ENCODE measurements at places on chromosomes 12 and 14.

DNA sequence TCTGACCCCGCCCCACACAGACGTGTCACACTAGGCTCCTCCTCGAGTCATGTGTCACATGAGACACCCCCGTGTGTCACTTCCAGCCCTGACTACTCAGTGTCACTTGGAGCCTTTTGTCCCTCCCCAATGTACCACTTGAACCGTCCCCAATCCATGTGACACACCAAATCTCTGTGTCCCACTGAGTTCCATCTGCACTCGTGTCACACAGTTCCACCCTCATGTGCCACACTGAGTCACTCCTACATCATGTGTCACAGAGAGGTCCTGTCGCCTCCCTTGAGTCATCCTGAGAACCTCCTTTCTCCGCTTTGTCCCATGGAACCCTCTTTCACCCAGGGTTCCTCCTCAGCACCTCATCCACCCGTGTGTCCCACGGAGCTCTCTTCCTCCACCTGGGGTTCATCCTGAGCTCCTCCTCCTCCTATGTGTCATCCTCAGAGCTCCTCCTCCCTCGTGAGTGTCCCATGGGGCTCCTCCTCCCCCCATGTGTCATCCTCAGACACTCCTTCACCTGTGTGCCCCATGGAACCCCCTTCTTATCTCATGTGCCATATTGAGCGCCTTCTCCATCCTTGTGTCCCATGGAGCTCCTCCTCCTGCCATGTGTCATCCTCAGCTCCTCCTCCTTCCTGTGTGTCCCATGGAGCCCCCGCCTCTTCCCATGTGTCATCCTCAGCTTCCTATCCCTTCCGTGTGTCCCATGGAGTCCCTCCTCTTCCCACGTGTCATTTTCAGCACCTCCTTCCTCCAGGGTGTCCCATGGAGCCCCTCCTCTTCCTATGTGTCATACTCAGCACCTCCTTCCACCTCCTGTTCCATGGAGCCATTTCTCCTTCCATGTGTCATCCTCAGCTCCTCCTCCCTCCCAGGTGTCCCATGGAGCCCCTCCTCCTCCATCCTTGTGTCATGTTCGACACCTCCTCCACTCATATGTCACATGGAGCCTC lies 32.0 kb downstream of the RTL1 start:
- no peak for DNase-seq

GRCh38 chr14:103530390-103530789 lies 1.4 kb downstream of the TRMT61A start:
- DNase-seq: no peak

- peak; percentile 61 for DNase-seq
Measured at GRCh38 chr14:35534208-35534872, 376 bp downstream of the INSM2 start.

DNA sequence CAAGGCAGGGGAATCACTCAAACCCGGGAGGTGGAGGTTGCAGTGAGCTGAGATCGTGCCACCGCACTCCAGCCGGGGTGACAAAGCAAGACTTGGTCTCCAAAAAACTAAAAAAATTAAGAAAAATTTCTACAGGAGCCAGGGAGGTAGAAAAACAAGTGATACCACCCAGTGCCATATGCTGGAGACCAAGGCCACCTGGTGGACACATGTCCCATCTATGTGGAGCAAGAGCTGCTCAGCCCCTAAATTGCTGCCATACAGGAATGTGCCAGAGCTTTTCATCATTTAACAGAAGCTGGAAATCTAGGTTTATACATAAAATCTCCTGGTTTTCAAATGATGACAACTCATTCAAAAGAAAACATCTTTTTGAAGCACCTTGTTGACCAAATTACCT lies 61.4 kb upstream of the ELK3 start:
- DNase-seq: peak; percentile 12

DNA sequence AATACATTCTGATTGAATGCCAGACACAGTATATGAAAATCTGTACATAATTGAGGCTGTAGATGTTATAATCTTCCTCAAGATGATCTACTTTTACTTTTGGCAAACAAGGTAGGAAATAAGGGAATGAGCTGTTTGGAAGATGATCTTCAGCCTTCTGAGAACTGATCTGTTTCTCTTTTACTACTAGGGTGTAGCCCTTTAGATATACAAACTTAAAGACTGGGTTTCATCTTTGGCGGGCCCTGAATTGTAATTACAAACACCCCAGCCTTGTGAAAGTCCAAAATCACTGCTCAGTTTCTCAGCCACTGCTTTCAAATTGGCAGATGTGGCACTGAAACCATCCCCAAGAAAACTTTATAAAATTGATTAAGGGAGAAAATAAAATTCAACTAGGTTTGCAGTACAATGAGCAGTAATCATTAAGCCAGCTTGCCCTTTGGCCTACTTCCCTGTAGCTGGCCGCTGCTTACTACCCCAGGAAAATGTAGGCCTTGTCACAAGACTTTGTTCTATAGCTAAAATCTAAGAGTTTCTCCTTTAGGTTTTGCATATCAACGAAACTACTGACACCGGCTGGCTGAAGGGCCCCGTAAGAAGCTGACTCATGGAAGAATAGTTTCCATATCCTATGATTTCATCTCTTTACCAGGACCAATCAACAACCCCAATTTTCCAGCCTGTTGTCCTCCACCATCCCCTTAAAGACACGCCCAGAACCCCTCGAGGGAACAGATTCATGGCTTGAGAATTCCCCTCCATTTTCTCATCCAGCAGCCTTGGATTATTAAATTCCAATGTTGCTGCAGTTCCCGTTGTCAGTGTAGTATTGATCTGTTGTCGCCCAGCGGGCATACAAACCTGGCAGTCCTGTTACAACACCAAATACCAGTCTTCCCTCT lies 210.8 kb downstream of the PCNX1 start:
- no peak for DNase-seq

- DNase-seq: no peak
Measured at GRCh38 chr12:132517740-132518100, 27.8 kb downstream of the FBRSL1 start.

DNA sequence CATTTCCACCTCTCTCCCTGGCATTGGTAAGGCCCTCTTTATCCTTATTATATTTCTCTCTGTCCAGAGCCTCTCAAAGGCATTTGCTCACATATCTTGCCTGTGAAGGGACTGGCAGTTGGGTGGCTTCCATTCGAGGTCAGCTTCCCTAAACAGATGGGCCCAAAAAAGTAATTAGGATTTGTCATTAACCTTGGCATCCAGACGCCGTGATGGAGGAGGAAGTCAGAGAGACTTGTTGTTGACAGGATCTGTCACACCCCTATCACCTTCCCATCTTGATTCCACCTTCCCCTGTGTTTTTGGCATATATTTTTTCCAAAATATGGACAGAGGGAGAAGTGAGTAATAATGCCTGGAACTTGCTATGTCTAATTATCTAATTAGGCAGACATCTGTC lies 54.0 kb upstream of the OAS1 start:
- no peak for DNase-seq

DNA sequence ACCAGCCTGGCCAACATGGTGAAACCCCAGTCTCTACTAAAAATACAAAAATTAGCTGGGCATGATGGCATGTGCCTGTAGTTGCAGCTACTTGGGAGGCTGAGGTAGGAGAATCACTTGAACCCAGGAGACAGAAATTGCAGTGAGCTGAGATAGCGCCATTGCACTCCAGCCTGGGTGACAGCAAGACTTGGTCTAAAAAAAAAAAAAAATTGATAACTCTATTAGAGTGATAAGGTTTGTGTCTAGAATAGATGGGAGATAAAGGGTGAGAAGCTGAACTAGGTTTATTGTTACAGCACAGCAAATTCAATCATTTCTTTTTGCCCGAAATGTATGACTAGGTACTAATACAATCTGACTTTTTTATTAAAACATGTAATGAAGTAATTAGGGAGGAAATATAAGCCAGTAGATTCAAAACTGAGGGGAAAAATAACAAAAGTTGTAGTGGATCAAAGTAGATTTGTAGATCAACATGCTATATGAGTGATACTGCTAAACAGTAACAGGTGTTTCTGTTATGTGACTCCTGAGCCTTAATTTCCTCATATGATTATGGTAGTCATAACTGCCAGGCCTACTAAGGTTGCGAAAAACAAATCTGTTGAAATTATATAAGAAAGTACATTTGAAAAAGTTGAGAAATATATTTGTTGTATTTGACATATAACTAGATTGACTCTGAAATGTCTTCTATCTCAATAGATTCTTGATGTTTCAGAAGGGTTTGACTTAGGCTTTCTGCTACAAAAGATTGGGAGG lies 83.6 kb downstream of the WNK1 start:
- no peak for DNase-seq

GRCh38 chr12:47935184-47935583 lies 28.2 kb upstream of the TMEM106C start:
- no peak for DNase-seq

DNA sequence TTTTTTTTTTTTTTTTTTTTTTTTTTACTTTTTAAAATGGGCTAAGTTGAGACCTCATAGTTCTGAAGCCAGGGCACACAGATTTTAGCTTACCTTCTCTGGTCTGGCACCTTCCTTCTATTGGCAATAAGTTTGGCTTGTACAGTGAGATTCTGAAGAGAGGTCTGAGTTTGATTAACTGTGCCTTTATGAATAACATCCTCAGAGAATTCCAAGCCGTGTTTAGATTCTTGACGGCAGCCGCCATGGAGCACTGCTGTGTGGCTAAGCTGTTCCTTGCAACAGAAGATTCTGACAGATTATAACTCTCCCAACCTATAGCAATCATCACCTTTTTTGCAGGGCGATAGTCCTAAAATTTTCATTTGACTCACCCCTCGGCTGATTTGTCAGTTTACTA lies 354.9 kb upstream of the FAR2 start:
- no peak for DNase-seq

GRCh38 chr12:28027328-28027727 lies 54.8 kb upstream of the PTHLH start:
- DNase-seq: no peak

GRCh38 chr14:26839481-26839880 lies 241.6 kb upstream of the NOVA1 start:
- DNase-seq: no peak

DNA sequence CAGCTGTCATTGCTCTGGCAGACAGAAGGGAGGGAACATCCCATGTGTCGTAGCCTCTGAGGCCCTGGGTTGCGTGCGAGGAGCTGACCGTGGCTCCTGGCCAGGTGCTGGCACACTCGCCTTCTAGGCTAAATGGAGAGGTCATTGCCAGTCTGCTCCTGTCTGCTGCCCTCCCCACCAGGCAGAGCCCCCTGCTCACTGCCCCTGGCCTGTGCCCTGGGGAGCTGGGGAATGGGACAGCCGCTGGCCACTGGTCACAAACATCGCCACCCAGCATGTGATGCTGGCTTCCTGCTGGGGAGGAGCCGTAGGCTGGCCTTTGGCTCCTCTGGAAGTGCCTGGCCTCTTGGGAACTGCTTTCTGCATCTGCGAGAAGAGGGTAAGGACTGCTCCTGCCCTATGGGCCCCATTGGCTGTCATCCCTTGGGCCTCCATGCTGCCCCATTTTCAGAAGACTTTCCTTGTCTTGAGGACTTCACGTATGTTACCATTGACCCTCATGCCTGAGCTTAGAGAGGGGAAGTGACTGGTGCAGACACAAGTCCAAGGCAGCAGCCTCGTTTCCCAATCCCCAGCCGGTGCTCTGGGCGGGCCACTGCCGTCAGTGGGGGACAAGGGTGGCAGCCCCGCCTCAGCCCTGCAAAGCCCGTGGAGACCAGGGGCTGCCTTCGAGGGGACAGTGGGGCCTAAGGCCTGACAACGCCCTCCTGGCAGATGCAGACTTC lies 2.0 kb upstream of the TNFAIP2 start:
- DNase-seq: no peak

DNA sequence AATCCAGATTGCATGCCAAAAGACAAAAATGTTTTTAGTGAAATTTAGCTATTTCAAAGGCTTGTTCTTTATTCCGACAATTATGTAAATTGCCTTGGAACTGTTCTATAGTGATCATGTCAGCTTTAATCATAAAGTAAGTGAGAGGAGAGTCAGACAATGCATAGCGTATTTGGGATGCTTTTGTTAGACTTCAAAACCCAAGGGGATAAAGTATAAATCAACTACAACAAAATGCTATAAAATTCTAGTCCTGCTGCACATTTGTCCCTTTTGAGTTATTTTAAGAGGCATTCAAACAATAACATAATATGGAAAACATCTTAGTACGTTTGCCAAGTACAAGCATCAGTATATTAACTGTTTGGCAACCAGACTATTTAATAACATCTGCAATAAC lies 11.3 kb downstream of the RTRAF start:
- no peak for DNase-seq

DNA sequence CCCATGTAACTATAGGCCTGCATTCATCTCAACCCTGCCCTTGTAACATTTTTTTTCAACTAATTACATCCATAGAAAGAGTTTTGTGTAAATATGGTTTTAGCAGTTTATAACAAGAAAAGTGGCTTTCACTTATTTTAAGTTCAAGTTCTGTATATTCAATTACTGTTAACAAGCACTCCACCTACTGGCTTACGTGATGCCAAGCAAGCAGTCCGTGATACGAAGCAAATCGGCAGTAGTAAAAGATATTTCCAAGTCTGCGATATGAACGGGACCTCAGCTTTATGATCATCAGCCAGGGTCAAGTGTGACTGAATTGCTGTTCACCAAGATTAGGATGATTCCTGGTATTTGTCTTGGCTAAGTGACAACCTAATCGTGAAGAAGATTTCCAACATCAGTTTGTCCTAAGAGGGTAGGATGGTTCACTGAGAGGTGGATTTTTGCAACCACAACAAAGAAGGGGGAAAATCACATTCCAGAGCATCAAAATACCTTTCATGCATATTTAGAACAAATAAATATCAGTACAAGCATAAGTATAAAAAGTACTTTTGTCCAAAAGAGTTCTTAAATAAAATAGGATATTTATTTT lies 456.2 kb downstream of the FOXG1 start:
- peak; percentile 72 for DNase-seq

- peak; percentile 63 for DNase-seq
Measured at GRCh38 chr12:52354200-52354599, 13.1 kb downstream of the KRT85 start.

- no peak for DNase-seq
Measured at GRCh38 chr12:104177663-104178501, 37.7 kb upstream of the TXNRD1 start.

DNA sequence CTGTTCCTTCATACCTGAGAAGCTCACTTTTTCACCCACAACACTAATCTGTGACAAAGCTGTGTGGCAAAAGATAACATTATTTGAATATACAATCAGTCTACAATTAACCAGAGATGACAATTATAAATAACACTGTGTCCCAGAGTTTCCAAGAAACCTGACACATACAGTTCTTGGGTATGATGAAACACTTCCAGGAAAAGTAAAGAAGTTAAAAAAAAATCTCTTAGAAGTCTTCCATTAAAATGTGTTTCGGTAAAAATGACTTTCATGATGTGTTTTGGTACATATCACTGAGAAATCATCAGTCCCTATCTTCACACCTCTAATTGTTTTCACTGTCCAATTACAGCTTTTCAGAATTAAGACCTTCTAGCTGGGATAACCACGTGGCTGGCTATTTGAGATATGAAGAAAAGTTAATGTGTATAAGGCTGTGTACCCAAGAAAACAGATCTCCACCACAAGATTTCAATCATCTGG lies 390.2 kb downstream of the SOX5 start:
- DNase-seq: no peak

- DNase-seq: no peak
Measured at GRCh38 chr12:26715232-26715631, 117.8 kb downstream of the ITPR2 start.
